Activated T-cell treated with anti-CD3 and anti-CD28 coated beads for 48 hours (primary cell): ENCODE measurements at places on chromosomes 1 and 21.

DNA sequence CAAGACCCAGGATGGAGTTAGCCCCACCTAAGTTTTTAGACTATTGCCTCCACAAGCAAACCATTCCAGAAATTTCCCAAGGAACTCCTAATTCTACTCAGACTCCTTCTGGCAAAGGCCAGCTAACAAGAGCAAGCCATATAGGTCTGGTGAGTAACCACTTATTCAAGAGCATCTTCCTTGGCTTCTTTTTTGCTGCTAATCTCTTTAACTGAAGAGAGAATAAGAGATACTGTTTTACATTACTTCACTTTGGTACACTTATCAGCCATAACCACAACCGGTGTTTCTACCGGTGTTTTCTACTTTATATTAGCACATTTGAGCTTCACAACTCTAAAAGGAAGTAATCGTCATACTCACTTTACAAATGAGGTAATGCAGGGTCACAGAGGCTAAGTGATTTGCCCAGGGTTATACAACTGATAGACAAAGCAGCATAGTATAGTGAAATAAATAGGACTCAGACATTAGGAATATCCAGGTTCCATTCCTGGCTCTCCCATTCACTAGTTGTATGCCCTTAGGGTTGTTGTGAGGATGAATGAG lies 1.7 kb upstream of the EPS15 start:
- no peak for DNase-seq

DNA sequence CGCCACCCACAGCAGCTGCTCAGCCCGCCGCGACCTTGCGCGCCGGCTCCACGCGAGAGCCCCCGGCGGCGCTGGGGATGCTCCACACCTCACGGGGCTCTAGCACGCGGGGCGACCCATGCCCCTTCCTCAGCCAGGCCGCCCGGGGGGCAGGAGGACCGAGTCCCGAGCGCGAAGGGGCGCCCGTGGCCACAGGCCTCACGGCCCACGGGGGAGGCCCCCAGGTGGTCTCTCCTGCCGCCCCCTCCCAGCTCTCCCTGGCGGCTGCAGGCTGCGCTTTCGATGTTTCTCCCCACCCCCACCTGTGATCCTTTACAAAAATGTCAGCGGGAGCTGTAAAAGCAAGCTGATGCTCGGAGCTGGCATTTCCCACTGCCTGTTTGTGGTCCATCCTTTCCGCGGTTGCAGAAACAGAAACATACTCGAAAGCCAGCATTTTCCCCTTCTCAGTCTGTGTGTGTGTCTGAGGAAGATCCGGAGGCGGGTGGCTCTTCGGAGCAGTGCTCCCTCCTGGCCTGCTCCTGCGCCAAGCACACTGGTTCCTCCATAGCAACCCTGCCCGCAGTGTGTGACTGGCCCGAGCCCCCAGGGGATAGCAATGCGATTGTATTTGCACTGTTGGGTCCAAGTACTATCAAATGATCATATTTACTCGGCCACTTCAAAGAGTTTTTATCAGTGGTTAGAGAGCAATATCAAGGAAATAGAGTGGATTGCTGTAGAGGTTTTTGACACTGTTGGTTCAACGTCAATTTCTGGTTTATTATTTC lies 2.1 kb downstream of the KIF26B start:
- DNase-seq: no peak

GRCh38 chr21:45905196-45905595 lies 76.4 kb upstream of the COL6A1 start:
- DNase-seq: no peak

DNA sequence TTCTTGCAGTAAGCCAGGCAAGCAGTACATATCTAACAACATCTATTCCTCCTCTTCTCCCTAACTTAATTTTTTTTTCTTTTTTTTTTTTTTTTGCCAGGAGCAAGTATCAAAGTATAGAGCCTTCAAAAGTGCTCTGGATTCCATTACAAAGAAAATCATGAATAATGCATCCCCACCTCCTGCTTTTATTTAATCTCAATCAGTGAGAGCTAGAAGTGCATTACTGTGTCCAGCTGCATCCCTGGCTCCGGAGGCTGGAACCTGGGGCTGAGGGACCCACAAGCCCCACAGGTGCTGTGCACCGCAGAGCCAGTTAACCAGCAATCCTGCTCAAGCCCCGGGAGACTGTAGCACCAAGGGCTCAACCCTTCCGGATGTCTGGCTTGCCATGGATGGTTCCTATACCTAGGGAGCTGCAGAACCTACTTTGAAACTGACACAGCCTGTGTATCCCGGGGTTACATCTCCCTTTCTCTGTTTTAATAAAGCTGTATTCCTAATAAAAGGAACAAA lies 455.9 kb upstream of the RUNX1 start:
- DNase-seq: no peak

DNA sequence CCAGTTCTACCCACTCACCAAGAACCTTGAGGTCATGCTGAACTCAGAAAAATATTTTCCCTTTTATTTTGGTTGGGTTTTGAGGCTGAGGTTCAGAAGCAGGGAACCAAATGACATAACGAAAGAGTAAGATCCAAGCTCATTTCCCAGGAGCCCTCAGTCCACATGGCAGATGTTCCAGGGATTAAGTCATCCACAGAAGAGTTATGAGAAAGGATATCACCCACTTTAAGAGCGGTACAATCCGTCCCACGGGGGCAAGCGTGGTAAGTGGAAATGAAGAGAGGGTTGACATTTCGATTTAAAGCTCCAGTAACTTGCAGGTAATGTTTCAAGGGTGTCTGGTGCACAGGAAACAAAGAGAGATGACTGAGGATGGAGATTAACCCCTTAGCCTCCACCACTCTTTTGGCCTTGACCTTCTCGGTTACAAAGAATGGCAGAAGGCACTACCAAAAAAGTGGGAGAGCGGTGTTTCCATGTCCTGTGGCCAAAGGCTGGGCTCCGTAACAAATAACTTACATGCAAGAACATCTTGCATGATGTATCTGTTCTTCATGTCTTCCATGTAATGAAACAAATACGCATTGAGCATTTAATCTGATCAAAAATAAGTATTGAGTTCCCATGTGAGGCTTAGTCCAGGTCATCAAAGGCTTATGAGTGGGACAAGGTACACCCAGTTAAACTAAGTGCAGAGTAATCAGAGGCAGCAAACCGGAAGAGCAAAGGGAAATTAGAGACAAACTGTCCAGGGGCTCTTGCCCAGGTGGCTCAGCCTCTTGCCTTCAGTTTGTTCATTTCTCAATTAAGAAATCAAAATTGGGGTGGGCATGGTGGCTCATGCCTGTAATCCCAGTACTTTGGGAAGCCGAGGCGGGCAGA lies 241.4 kb downstream of the TOMM20 start:
- DNase-seq: no peak

GRCh38 chr1:14733779-14734140 lies 135.3 kb downstream of the KAZN start:
- DNase-seq: no peak

DNA sequence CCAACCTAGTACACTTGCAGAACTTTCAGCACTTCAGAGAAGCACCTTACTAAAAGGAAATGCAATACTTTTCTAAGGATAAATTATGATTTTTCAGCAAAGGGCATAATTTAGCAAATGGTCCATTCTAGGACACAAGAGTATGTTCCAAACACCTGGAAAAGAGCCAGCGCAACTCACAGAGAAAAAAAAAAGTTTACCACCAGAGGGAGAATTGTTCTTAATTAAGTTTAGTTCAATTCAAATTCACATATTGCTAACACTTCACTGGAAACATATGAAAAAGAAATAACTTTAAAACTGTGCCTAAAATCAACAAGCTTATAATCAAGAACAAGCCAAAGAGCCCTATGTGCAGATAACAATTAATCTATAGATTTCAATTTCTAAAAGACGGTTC lies 338.1 kb downstream of the SEC16B start:
- DNase-seq: no peak

- no peak for DNase-seq
Observed at GRCh38 chr1:27574871-27575831, 28.8 kb downstream of the AHDC1 start.

DNA sequence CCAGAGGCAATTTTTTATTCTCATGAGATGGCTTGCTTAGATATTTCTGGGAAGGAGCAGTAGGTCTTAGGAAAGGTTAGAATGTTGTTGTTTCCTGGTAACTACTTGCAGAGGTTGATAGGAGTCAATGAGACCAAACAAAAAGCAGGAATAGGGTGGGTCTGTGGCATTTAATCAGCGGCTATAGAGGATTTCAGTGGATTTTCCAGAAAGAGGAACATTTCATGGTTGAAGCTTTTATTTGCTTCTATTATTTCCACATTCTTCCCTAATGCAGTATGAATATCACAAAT lies 111.3 kb upstream of the PALMD start:
- DNase-seq: no peak

GRCh38 chr1:193066606-193067005 lies 7.2 kb downstream of the RO60 start:
- no peak for DNase-seq

GRCh38 chr1:213327017-213327667 lies 276.1 kb downstream of the RPS6KC1 start:
- no peak for DNase-seq

DNA sequence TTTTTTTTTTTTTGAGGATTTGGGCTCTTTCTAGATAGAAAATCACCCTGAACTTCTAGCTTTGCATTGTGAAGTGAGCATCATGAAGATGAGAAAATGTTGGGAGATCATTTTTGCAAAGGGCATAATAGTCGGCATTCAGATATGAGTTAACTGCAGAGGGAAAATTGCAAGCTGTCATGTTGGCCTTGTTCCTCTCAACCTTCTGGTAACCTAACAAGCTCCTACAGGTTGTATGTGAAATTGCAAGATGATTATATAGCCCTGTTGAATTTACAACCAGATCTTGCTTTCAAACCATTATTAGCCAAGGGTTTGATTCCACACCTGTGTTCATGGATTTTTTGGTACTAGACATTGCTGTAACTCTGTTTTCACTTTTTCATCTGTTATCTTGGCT lies 2.2 kb downstream of the ELOA start:
- DNase-seq: no peak

DNA sequence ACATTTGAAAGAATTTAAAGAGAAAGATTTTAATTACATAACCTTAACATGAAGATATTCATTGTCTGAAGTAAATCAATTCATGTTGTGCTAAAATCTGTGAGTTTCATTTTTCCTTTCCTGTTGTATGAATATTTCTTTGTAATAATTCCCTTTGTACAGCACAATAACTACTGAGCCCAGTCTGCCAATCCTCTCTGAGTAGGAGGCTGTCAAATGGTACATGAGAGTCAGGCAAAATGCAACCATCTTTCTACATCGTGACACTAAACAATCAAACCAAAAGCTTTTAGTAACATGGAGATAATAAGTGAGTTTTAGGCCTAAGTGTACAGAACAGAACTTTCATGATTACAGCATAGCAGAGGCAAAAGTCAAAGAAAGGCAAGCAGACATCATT lies 165.5 kb downstream of the PLPPR4 start:
- no peak for DNase-seq

DNA sequence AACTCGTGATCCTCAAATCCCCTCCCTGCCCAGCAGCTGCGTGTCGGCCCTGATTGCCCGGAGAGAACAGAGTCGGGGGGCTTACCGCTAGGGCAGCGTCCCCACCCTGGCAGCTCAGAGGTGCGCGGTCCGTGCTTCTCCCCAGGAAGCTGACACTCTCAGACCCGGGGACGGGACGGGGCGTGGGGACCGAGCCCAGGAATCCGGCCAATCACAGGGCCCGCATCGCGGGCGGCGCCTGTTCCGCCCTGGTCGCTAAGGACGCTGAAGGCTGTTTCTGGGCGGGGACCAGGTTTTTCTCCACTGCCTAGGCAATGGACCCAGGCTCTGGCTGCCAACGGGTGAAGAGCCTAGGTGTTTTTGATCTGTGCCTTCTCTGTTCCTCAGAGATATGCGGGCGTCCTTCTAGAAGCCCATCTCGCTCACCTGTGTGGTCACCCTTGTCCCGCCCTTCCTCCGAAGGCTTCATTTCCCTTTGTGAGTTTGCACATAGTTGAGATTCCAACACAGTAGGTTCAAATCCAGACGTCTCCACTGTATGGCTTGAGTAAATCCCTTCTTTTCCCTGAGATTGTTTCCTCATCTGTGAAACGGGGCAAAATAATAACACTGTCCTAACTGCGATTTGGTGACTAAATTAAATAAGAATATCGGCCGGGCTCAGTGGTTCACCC lies at the start of gene C1orf87:
Gene C1orf87 (minus strand): TSS at position 166 of the 674 bp plus-strand sequence. CDS start 1,127 bp downstream, outside the sequence.
- peak; percentile 0 for DNase-seq

- DNase-seq: no peak
Observed at GRCh38 chr1:203278082-203278884, 27.0 kb upstream of the BTG2 start.

- DNase-seq: no peak
Observed at GRCh38 chr1:227841096-227841495, 25.6 kb downstream of the PRSS38 start.

- no peak for DNase-seq
Observed at GRCh38 chr1:3895279-3895950, 4.7 kb downstream of the C1orf174 start.

- DNase-seq: no peak
Observed at GRCh38 chr1:242428399-242429190, 95.9 kb downstream of the PLD5 start.

DNA sequence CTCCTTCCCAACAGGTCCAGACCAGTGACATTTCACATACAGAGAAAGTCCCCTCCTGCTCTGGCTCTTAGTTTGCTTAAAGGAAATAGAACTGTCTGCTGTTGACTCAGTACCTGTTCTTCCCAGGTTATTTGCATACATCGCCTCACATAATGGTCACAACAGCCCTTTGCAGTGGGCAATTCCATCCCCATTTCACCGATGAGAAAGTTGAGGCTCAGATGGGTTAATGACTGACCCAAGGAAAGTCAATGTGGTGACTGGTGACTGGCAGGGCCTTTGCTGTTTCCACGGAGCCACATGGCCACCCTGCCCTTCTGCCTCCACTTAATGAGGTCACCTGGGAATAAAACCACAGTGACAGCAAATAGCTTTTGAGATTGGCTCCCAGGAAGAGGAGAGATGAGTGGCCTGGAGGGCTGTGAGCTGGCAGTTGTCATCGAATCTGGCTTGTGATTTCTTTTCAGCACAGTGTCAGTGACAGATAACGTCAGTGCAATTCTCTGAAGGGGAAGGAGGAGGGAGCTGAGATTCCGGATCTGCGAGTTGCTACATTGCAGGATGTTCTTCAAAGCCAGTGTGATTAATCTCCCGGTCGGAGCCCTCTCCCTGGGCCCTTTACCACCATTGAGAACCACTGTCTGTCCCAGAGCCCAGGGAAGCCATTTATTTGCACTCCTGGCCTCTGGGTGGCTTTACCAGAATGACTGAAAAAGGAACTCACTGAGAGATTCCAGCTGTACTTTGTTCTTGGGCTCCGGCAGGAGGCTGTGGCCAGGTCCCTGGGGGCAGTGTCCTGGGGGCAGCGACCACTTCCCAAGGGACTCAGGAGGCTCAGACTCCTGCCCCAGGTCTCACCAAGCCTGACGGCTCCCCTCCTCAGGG lies 117.2 kb downstream of the CNIH3 start:
- no peak for DNase-seq

DNA sequence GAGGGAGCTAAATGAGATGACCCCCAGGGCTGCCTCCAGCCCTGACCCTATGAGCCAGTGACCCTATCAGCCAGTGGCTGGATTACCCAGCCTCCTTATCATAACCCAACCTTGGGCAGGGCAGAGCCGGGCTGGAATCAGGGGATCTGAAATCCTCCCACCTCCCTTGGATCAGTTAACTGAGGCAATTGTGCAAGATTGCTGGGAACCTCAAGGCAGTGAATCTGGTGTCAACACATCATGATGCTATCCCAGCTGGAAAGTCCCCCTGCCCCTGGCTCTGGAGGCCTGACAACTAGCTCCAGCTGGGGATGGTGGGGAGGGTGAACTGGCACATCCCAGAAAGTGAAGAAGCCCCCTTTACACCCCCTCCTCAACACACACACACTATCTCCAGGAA lies 6.4 kb upstream of the TSPAN1 start:
- DNase-seq: no peak

- DNase-seq: no peak
Observed at GRCh38 chr1:171158551-171158950, 26.5 kb upstream of the FMO2 start.
